ENCODE measurements at places on chromosomes 2 and 18. TPM values are rescaled to one million over a fixed set of nuclear protein-coding genes. Genes with fewer than 3 reads are reported as not detected.
A peak's percentile ranks its signal among the peaks of the same experiment; 100 is the strongest.

DNA sequence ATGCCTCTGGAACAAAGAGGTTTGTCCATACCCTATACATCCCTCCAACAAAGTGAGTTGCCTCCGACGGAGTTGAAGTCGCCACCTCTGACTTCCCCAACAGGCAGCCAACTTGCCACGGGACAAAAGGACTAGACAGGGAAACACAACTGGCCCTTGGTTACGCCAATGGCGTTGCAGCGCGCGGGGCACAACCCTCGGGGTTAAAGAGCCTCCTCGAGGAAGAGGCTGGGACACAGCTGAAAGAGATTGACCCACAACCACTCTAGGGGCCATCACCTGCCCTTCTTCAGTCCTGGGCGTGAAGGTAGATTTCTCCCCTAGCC is 545 bp downstream of the GTF3C2 start:
- DNase-seq = peak; percentile 84

DNA sequence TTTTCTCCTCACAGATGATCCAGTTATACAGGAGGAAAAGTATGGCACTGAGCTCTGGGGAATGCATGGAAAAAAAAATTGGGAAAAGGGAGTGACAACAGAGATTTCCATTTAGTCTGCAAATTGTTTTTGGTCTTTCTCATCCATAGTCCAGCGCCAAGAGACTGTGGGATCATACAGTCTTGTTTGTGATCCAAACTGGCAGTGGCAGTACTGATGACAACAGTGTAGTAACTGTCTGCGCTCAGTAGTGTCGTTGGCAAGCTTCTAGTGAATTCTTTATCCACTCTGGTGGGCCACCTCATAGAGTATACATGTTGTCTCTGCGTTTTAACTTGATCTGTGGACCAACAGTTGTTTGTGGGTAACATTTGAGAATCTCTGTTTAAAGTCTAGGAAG is 37.9 kb downstream of the GALNT1 start:
- DNase-seq = no peak

GRCh38 chr2:11771971-11772615 is 25.7 kb downstream of the LPIN1 start:
- DNase-seq = no peak

- no peak for DNase-seq
Measured at GRCh38 chr2:151728804-151729414, 5.4 kb downstream of the NEB start.

DNA sequence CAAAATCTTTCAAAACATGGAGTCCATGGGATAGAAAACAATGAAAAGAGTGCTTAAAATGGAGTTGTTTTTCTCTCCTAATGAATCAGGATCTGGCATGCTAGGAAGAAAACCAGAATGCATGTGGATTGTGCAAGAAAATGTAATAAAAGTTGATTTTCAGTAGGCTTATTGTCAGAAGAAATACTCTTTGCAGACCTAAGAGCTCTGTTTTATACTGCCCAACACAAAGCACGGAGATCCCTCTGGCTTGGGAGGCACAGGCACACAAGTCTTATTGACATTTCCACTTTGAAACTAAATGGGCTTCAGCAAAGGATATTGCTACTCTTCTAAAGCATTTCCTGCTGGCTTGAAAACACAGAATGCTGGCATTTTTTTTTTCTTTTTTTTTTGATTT is 15.5 kb upstream of the DAPL1 start:
- no peak for DNase-seq

DNA sequence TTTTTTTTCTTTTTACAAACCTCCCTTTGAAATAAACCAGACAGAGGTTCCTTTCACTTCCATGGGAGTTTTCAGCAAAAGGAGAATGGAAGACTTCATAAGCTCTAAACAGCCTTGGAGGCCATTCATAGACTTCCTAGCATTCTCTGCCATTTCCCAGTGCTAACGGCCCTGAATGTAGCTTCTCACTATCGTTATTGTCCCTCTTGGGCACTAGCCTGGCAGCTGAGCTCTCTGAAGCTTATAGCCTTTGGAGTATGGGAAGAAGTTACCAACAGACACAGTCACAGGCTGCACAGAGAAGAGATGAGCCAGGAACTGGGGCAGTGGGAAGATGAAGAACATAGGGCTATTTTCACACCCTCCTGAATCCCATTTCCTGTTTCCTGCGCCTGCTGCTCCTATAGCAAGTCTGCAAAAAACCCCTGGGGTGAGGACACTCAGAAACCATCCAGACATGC is 29.1 kb upstream of the EPC2 start:
- no peak for DNase-seq

GRCh38 chr2:231970461-231970860 is 8.9 kb downstream of the DIS3L2 start:
- DNase-seq = no peak

GRCh38 chr2:241774419-241775222 is 2.0 kb upstream of the GAL3ST2 start:
- peak; percentile 60 for DNase-seq

- DNase-seq = no peak
Measured at GRCh38 chr2:170477630-170478029, 237.5 kb upstream of the SP5 start.

DNA sequence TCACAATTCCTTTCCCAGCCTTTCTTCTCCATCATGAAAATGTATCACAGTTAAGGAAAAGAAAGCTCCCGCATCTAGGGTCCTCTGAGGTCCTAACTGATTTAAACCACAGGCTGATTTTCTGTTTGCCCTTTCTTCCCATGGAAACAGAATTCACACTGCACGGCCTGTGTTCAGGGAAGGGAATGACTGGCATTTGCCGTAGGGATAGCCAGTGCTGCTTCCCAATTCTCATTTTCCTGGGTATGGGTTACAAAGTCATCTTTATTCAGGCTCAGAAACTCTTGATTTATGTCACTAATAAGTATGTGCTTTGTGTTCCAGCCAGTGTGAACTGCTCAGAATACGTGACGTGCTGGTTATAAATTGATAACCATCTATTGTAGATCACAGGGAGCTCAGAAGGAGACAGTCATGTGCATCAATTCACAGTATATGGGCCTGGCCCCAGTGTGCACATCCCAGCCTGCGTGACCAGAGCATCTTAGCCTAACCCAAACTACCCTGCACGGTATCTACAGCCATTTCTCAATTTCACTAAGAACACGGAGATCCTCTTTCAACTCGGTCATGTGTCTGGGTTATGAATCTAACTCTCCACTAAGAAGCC is 163.3 kb downstream of the LRRC30 start:
- DNase-seq = no peak

GRCh38 chr2:120740375-120740764 is 4.7 kb downstream of the GLI2 start:
- no peak for DNase-seq

SKOR2 gene
- not detected for total RNA-seq

EGR4 gene
- total RNA-seq = not detected

MAP2 gene
- total RNA-seq = 44.0 TPM
